ENCODE measurements at places on chromosomes 2 and 18.

DNA sequence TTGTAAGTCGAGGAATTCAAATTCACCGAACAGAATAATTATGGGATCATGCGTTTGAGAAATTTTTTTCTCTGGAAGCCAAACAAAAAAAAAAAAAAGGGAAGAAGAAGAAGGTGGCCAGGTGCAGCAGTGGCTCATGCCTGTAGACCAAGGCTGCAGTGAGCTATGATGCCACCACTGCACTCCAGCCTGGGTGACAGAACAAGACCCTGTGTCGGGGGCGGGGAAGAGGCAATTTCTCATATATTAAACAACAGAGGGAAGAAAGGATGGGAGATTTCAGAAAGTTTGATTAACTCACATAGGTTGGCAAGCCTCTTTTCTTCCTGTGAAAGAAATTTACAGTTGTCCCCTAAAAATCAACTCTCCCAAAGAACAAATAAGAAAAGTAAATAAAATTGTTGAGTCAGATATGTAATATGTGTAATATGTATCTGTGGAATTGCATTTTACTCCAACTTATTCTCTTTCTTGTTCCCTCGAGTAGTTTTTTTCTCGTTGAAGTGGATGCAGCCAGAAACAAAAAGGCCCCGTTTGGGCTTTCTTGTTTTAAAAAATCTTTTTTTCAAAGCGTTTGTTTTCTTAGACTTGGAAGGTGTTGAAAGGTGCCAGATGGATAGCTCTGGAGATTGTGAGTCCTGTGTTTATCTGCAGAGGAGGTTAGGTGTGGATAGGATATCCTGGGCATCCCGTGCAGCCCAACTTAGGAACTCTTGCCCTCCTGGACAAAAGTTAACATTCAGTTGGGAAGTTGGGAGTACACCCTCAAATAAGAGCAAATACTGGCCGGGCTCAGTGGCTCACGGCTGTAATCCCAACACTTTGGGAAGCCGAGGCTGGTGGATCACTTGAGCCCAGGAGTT is 25.4 kb upstream of the FMNL2 start:
- no peak for DNase-seq

- no peak for DNase-seq
Measured at GRCh38 chr2:104408266-104408665, 445.6 kb upstream of the POU3F3 start.

DNA sequence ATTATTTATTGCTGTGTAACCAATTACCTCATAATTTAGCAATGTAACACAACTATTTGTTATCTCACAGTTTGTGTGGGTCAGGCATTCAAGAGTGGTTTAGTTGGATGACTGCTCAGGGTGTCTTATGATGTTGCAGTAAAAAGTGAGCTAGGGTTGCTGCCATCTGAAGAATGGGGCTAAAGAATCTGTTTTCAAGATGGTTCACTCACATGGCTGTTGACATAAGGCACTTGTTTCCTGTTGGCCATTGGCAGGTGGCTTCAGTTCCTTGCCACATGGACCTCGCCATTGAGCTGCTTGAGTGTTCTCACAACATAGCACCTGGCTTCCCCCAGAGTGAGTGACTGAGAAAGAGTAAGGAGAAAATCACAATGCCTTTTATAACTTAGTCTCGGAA is 123.2 kb downstream of the TMEM17 start:
- DNase-seq: peak; percentile 14

DNA sequence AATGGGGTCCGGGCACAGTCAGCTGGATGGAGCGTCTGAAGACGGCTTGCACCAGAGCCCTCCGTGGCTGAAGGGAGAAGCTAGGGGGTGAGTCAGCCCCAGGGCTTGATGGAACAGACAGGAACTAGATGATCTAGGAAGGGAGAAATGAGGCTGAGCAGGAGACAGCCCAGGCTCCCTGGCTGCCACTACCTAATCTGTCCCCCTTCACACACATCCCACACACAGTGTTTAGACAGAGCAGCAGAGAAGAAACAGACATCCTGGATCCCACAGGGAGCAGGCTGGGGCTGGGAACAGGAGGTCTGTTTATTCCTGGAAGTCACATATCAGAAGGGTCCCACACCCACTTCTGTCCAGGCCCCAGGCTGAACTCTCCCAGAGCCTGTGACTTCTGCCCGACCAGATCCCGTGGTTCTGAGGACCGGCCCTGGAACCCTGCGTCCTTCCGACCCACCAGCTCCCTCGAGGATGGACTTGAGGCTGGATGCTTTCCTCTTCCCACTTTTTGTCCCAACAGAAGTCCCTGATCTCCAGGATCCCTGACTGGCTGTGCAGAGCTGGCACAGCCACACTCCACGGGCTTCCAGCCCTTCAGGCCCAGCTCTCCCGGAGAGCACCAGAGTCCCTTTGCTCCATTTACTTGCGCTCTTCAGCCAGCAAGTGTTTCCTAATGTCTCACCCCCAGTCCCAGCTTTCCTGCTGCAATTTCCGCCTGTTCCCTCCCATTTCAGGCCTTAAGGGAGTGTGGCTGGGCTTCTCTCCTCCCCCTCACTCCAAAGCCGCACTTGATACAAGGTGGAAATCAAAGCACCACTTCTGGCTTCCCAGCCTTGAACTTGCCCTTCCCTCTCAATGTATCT is 1.5 kb upstream of the GPBAR1 start:
- DNase-seq: peak; percentile 89

DNA sequence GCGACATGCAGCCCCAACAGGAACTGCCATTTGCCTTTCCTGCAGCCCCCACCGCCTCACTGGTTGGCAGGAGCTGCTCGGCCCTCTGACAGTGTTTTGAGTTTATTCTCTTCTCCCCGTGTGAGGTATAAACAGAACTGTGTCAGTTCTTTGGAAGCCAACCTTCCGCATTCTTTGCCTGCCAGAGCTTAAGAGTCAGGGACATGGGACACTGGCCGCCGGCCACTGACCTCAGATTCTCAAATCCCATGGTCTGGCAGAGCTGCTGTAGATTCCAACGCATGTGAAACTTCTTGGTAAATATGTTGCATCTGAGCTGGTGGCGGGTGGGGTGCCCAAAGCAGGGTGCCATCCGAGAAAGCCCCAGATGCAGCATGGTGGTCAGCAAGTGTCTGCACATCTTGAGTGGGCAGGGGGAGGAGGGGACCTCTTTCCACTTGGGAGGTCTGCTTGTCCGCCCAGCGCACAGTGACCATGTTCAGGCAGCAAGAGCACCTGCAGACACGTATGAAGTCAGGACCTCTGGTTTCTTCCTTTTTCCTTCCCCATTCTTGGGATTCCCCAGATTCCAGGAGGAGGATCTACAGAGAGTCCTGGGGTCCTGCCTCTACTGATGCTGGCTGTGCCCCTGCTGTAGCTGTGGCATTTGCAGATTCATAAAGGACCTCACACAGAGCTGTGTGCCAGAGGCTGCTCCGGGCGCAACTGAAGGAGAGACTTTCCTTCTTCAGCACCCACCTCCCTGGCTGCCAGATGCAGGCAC is 23.8 kb downstream of the ASB18 start:
- DNase-seq: no peak

DNA sequence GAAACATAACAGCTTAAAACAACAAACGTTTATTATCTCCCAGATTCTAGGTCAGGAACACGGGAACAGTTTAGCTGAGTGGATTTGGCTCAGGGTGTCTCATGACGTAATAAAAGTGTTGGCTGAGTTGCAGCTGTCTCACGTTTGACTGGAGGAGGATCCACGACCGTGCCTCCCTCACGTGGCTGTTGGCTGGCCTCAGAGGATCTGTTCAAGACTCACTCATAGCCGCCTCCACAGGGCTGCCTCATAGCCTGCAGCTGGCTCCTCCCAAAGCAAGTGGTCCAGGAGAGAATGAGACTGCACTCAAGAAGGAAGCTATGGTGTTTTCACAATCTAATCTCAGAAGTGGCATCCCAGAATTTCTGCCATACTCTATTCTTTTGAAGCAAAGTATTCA is 167.1 kb downstream of the RPRM start:
- no peak for DNase-seq

- DNase-seq: peak; percentile 34
Measured at GRCh38 chr2:45435316-45435715, 175.8 kb downstream of the SRBD1 start.

- DNase-seq: no peak
Measured at GRCh38 chr2:121258051-121258450, 27.0 kb downstream of the TFCP2L1 start.

DNA sequence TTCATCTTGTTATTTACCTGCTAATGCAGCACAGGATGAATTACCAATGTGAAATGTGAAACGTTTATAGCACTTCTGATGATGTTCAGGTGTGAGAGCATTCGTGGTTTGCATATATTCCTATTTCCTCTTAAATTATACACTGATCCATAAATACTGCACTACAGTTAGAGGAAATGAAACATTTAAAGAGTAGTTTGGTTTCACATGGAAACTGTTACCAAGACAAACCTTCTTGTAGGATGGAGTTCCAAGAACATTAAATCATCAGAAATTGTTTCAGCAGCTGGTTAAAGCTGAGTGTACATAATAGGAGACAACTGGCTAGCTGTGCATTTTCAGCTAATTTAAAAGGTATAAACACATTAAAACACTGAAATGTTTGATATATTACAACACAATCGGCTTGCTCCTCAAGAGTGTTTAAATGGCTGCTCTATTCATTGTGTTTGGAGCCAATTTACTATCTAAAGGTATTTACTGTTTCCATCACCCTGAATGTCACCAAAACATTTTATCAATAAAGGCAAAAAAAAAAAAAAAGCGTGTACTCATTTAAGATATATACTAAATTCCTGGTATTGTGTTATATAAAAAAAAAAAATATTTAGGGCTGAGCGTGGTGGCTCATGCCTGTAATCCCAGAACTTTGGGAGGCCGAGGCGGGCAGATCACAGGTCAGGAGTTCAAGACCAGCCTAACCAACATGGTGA is 100.6 kb downstream of the DYM start:
- DNase-seq: peak; percentile 47

DNA sequence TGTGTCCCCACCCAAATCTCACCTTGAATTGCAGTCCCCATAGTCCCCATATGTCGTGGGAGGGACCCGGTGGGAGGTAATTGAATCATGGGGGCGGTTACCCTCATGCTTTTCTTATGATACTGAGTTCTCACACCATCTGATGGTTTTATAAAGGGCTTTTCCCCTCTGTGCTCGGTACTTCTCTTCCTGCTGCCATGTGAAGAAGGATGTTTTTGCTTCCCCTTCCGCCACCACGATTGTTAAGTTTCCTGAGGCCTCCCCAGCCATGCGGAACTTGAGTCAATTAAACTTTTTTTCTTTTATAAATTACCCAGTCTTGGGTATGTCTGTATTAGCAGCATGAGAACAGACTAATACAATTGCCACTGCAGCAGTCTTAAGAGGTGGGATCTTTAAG is 134.9 kb downstream of the LTBP1 start:
- no peak for DNase-seq

- DNase-seq: peak; percentile 19
Measured at GRCh38 chr18:69102959-69103358, 297.7 kb upstream of the DOK6 start.

DNA sequence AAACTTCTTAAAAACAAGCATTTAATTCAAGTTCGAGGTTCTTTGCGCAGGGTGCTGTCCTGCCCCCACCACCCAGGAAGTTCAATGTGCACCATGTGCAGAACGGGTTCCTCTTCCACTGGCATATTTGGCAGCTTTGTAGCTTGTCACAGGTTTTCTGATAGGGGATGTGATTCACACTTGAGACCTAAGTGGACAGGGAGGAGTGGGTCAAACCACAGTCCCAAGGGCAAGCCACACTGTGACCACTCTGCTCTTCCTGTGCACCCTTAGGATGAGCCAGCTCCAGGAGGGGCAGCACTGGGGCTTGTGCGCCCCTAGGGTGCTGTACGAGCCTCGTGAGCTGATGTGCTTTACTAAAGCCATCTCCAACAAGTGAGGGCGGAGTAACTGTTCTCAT is 82.5 kb downstream of the TGFA start:
- no peak for DNase-seq

DNA sequence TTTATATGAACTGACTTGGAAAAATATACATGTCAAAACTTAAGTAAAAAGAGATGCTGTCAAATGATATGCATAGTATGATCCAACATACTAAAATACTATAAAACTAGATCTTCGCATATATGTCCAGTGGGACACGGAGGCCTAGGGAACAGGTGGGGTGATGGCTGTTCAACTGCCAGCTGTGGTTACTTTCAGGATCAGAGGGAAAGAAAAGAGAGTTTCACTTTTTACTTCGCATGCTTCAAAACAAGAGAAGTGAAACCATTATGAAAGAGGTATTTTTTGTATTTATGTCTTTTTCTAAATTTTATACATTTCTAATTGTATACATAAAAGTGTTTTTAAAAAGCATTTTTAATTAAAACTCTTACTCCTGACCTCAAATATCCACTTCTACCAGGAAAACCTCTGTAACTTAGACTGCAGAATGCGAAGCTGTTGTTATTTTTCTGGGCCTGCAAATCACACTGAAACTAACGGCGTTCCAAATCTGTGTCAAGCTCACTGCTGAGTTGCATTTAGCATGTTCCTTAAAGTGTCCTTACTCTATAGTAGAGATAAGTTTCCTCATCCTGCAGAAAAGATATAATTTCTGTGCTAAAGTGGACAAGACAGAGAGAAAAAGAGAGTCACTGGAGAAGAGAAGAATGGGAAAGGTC is 97.8 kb upstream of the SLC35G4 start:
- no peak for DNase-seq

GRCh38 chr2:180910831-180911665 is 69.4 kb upstream of the UBE2E3 start:
- DNase-seq: peak; percentile 13

DNA sequence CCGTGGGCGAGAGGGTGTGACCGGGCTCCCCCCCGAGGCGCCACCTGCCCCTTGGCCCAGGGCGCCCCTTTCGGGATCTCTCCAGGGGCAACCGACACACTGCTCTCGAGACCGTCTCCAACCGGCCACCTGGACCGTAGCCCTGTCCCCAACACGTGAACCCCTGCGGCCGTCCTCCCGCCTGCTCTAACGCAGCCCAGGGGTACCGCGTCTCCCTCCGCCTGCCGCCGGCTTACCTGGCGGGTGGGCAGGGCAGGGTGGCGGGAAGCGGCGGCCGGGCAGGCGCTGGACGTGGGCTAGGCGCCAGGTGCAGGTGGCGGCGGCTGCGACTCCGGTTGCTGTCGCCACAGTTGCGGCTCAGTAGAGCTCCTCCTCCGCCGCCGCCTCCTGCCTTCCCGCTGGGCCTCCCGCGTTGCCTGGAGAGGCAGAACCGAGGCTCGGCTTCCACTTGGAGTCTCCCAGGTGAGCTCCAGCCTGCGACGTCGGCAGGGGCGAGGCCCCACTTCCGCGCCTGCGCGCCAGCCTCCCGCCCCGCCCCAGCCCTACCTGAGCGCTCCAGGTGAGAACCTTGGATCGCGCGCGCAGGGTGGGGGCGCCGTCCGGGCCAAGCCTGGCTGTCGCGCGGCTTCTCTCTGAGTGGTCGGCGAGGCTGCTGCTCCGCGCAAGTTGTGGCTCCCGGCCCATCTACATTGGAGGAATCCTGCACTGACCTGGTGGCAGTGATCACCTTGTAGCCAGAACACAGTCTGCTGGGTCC is at the start of gene GALNT3:
TSS of gene GALNT3 (minus strand) at position 469 of the 757 bp plus-strand sequence. CDS start 23,547 bp downstream, outside the sequence.
- no peak for DNase-seq

- no peak for DNase-seq
Measured at GRCh38 chr2:132621131-132621875, 48.7 kb downstream of the LYPD1 start.

- peak; percentile 55 for DNase-seq
Measured at GRCh38 chr2:199810422-199811171, 40.4 kb downstream of the FTCDNL1 start.
